ENCODE measurements at places on chromosomes 16 and 17.
A peak's percentile ranks its signal among the peaks of the same experiment; 100 is the strongest.

DNA sequence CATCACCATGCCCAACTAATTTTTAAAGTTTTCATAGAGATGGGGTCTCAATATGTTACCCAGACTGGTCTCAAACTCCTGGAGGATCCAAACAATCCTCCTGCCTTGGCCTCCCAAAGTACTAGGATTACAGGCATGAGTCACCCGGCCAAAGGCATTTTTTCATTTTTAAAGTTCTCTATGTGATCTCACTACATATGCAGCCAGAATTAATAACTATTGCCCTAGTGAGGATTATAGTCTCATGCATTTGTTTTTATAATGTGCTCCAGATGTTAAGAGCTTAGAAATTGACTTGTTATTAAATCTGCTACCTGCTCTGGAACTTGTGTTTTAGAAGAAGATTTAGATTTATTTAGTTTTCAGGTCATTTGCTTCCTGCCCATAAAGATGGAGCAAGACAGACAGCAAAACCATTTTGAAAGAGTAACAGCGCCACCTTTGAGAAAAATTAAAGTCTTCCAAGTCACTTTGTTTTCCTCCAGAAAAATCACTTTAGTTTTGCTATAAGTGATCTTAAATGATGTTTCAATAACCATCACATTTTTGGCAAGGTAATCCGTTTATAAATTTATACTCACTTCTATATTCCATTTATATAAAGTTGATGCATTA is 79.5 kb downstream of the CA4 start:
- DNase-seq = no peak

DNA sequence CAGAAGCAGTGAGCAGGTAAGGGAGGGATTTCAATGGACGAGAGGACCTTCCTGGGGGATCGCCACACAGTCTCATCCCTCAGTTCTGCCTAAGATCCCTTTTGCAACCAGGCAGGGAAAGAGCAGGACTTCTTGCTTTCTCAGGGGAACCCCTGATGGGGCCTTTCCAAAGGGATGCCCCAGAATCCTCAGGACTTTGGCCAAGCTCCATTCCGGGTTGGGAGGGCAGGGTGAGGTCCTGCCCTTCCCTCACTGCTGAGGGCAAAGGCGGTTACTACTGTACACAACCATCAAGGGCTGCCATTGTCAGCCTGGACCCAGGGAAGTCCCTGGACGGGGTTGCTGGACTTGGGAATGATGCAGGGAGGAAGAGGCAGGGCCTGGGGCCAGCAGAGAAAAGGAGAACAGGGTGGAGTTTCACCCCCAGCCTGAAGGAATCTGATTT is 9.7 kb downstream of the PRR29 start:
- DNase-seq = no peak

DNA sequence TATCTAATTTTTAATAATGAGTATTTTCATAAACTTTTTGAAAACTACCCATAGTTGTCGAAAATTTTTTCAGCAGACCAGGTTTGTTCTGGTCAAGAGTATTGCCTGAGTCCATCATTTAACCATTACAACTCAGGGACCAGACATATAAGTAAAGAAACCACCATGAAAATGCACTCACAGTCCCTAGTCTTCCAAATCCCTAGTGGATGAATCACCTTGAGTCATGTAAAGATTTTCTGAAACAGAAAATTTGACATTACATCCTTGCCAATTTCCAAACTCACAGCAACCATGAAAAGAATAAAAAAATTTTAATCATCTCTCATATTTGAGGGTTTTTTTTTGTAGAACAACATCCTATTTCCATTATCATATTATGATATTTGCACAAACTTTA is 1337.5 kb upstream of the CDH8 start:
- no peak for DNase-seq

- DNase-seq = no peak
Observed at GRCh38 chr17:77165577-77165976, 24.8 kb downstream of the SEC14L1 start.

DNA sequence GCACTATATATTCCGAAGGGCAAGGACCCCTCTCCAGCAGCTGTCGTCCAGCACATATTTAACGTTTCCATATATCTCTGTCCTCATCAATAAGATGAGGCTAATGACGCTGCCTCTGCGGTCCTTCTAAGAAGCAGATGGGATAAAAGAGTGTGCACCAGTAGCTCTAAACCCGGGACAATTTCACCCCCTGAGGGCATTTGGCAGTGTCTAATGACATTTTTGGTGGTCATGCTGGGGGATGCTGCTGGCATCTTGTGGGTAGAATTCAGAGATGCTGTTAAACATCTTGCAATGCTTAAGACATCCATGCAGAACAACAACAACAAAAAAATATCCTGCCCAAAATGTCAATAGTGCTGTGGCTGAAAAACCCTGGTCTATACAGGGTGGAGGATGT is 372.9 kb downstream of the CDH13 start:
- DNase-seq = no peak

DNA sequence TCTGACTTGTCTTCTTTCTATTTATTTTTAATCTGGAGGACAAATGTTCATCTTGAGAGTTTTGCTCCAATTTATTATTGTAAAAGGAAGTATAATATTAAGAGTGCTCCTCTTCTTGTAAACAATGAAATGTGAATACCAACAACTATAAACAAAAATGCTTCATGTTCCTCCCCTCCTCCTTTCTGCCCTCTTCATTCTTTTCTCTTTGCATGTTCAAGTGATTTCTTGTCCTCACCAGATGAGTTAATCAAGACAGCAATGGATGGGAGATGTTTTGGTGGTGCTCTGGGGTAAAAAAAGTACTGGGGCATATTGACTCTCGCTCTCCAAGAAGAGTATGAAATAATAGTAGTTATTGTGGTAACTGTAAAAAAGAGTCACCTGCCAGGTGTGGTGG is 24.3 kb downstream of the ITGB3 start:
- DNase-seq = no peak

- DNase-seq = no peak
Observed at GRCh38 chr16:16008666-16009065, 59.2 kb downstream of the ABCC1 start.

- no peak for DNase-seq
Observed at GRCh38 chr16:5412731-5413130, 315.1 kb upstream of the EEF2KMT start.

DNA sequence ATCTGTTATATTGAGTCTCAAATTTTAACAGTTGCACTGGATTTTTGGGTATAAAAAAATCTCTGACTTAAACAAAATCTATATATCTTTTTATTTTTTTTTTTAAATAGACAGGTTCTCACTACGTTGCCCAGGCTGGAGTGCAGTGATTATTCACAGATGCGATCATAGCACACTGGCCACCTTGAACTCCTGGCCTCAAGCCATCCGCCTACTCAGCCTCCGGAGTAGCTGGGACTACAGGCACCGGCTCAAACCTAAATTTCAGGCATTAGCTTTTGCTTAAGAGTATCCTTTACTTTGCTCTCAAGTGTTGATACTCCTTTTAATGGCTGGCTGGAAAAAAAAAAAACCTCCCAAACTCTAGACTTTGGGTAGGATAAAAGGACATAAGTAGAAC is 61.6 kb downstream of the RPGRIP1L start:
- no peak for DNase-seq

GRCh38 chr16:86668136-86668910 is 90.0 kb downstream of the FOXL1 start:
- no peak for DNase-seq

- no peak for DNase-seq
Observed at GRCh38 chr16:17836868-17837602, 366.3 kb upstream of the XYLT1 start.

GRCh38 chr17:15309236-15309635 is 32.2 kb downstream of the TEKT3 start:
- DNase-seq = no peak

GRCh38 chr16:23409522-23409921 is 43.5 kb downstream of the COG7 start:
- DNase-seq = no peak

DNA sequence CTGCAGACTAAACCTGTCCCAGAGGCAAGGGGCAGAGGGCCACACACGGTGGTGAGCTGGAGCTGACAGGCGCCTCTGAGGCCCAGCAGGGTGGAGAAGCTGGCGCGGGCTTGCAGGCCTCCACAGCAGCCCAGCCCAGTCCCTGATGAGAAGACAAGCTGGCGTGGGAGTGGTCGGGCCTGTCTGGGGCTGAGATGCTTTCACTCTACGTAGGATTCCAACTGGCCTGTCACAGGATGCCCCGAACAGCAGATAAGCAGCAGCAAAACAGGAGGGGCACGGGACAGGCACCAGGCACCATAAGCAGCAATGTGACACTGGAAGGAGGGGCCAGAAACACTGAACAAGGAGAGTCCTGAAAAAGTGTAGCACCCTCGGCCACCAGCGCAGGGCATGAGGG is 40.1 kb downstream of the PEMT start:
- peak; percentile 17 for DNase-seq

DNA sequence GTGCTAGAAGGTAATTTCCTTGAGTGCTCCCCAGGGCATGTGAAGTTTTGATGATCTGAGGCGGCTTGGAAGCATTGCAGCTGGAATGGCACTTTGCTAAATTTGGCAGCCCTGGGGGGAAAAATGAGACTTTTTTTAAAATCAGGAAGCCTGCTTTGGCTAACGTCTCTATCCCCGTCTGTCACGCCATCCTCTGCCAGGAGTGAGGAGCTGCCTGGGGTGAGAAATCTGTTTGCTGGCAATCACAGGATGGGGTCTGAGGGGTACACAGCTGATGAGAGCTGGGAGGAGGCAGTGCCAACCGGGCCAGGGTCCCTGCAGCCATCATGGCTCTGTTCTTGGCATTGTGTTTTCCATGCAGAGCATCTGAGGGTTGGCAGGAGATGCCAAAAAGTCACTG is 2.0 kb downstream of the ABCC12 start:
- no peak for DNase-seq

DNA sequence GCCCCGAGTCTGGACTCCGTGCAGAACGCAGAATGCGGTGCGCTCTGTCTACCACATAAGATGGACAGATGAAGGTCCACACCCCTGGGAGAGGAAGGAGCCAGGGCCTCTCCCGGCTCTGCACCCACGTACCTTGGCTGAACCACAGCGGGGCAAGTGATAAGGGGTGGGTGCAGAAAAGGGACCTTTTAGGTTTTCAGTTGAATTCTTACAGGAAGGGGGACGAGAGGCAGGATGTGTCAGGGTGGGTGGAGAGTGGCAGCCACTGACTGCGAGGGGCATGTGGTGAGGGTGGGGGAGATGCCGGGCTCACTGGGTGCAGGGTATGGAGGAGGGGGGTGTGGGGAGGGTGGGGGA is 372 bp downstream of the CD300A start:
- DNase-seq = no peak

GRCh38 chr17:50165466-50165865 is 339 bp upstream of the SGCA start:
- no peak for DNase-seq

GRCh38 chr16:56048425-56049105 is 142.7 kb upstream of the GNAO1 start:
- DNase-seq = no peak

DNA sequence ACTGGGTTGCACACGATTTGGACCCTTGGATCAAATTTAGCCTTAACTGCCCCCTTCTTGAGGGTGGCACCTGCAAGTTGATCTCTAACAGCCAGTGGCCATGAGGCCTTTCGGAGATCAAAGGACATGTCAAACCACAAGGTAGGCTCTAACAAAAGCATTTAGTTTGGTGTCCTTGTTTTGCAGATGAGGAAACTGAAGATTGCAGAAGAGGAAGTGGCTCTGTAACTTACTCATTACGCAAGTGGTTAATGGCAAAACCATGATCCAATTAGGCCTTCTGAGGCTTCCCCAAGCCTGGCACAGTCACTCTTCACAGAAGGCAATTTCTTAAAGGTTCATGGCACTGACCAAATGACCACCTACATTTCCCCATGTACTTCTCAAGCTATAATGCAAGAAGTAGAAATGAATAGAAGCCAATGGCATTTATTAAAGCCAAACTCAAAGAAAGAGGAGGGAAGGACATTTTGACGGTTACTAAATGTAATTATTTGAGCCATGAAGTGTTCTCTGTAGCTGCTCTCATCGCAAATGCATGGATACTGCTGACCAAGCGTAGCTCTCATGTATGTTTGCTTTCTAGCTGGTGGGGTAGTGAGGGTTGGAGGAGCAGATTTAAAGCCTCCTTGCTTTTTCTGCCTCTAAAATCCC is 32.8 kb upstream of the ABCC12 start:
- DNase-seq = no peak

GRCh38 chr16:17294856-17295255 is 175.9 kb downstream of the XYLT1 start:
- no peak for DNase-seq

DNA sequence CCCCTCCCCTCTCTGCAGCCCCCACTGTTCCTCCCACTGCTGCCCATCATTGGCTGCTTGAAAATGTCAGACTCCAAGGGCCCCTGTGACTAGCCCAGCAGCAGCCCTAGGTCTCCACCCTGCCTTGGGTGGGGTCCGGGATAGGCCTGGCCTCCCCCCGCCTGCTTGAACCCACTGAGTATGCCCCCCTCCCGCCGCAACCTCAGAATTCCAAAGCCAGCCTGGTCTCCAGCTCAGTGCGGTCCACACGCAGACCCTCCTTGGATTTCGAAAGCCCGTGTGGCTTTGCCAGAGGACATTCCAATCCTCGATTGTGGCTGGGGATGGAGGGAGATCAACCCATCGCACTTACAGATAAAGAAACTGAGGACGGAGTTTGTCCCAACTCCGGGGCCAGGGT is 6.4 kb downstream of the DPEP1 start:
- no peak for DNase-seq

DNA sequence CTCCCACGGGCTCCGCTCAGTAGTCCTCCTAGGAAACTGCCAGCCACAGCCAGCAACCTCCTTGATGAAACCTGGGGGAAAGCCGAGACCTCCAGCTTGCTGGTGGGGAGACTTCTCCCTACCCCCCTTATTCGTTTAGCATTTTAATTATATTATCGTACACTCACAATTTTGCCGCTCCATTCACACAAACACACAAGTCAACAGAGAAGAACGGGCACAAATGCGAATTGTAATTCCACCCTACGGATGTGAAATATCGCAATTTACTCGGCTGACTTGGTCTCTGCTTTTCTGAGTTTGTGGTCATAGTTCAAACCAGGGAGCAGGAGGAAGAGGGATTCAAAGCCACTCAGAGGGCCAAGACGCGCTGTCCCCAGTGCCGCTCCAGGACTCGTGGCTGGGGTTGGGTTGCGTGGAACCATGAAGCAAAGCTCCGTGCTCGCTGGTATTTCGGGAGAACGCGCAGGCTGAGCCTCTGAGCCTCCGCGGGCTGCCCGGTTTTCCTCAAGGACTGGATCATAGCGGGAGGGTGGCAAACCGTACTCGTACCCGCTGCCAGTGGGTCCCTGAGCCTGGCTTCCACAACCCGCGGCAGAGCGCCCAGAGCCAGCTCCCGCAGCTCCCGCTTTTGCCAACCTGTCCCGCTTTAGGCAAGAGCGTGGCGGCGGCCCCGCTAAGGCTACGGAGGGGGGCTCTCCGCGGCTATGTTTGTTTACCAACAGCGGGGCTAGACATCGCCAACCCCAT is 2.0 kb downstream of the LHX1 start:
- no peak for DNase-seq

DNA sequence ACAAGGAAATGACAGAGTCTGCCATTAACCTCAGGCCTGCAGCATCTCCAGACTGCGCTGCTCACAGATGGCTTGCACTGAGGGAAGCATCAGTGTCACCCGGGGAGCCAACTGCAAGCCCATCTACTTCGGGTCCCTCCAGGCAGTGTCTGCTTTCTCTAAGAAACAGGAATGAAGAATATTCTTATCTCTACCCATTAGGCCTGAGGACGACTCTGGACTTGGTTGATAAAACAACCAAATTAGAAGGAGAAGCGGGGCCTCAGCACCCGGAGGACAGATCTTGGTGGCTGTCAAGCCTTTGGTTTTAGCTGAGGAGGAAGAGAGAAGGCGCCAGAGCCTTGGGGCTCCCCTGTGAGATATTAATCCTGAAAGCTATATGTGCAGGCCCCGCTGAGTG is 19.5 kb upstream of the MGAT5B start:
- DNase-seq = no peak

Measured in CMK (cell line).